Adrenal gland (tissue), 19 donors: ENCODE measurements at places on chromosomes 1 and 21. TPM values are rescaled to one million over a fixed set of nuclear protein-coding genes. Genes with fewer than 3 reads are reported as not detected.

CYP4B1 gene
- total RNA-seq: 0.52 TPM

ANGPTL1 gene
- 66.7 TPM for total RNA-seq

MNDA gene
- 15.5 TPM for total RNA-seq

GRCh38 chr1:165109013-165109412 lies 247.5 kb downstream of the LMX1A start:
- DNase-seq: no peak

DNA sequence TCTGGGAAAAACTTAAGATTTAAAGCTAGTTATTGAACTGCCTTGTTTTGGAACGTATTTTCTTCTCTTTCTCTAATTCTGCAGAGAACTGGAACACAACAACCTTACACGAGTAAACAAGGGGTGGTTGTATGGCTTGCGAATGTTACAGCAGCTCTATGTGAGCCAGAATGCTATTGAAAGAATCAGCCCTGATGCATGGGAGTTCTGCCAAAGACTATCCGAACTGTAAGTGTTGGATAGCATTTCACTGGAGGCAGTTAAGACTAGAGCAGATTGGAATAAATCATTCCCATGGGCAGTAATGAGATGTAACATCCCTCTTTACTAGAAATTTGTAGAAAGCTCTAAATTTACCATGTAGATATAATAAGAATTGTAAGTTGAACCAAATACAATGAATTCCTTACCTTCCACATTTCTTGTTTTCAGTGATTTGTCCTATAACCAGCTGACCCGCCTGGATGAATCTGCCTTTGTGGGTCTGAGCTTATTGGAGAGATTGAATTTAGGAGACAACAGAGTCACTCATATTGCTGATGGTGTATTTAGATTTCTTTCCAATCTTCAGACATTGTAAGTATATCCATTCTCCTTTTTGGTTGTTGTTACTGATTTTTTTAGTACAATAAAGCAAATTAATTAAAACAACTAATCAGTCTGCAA lies 22.9 kb downstream of the LRIG2 start:
- no peak for DNase-seq

DNA sequence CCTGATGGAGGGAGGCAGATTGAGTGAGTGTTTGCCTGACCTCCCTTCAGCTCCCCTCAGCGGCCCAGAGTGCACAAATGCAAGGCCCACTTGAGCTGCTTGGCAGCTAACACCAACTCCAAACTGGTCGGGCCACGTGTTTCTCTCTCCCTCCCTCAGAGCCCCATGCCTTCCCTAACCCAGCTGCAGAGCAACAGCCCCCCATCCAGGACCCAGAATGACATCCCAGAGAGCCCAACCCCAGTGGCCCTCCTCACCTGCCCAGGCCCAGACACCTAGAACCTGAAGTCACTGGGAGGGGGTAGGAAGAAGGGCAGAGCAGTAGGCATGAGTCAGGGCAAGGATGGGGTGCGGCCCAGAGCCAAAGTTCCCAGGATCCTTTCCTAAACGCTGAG lies 789 bp upstream of the S100A14 start:
- DNase-seq: no peak

GRCh38 chr1:21604208-21604957 lies 64.8 kb downstream of the RAP1GAP start:
- DNase-seq: no peak

- no peak for DNase-seq
Observed at GRCh38 chr1:222048094-222048595, 306.3 kb upstream of the DUSP10 start.
